ENCODE measurements at places on chromosomes 13 and 19. TPM values are rescaled to one million over a fixed set of nuclear protein-coding genes. Genes with fewer than 3 reads are reported as not detected.

The OR7A5 gene
- total RNA-seq = not detected

The ZNF576 gene
- 16.0 TPM for total RNA-seq

The GJB2 gene
- total RNA-seq = 8.5 TPM

The SPRY2 gene
- total RNA-seq = 14.5 TPM

The TMEM145 gene
- 0.16 TPM for total RNA-seq

The ZNF610 gene
- 2.2 TPM for total RNA-seq

The ZNF468 gene
- total RNA-seq = 12.0 TPM

The CAPN12 gene
- 4.6 TPM for total RNA-seq

The MBD3L2B gene
- not detected for total RNA-seq

The IGFL3 gene
- total RNA-seq = not detected

The COMP gene
- 0.25 TPM for total RNA-seq

The C13orf46 gene
- total RNA-seq = 0.13 TPM

The HCN2 gene
- 2.8 TPM for total RNA-seq

The CLEC11A gene
- total RNA-seq = 21.4 TPM

The FGF21 gene
- not detected for total RNA-seq

The KCNRG gene
- 0.33 TPM for total RNA-seq

The EXOC3L2 gene
- 0.13 TPM for total RNA-seq

The KLHL1 gene
- total RNA-seq = not detected

The LYPD5 gene
- total RNA-seq = 0.33 TPM

Measured in mesangial cell (primary cell).